NCI-H446 (cell line): ENCODE measurements at places on chromosomes 2 and 18.

DNA sequence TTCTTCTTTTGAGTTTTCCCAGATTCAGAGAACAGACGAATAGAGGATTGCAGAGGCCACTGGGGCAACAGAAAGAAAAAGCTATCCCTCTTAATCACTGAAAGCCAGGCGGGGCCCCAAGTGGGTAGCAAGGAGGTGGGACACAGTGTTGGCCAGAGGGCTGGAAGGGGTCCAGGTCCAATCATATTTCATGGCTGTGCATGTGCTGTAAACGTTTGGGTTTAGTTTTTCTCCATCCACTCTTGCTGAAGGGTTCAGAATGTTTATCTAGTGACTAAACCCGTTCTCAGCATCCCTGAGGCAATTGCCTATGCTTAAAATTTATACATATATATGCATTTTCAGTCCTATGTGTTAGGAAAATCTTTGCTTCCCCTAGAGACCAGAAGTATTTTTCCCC lies 99.4 kb upstream of the EPHA4 start:
- DNase-seq: no peak

GRCh38 chr2:48448274-48449061 lies 81.5 kb upstream of the STON1 start:
- peak; percentile 35 for DNase-seq

DNA sequence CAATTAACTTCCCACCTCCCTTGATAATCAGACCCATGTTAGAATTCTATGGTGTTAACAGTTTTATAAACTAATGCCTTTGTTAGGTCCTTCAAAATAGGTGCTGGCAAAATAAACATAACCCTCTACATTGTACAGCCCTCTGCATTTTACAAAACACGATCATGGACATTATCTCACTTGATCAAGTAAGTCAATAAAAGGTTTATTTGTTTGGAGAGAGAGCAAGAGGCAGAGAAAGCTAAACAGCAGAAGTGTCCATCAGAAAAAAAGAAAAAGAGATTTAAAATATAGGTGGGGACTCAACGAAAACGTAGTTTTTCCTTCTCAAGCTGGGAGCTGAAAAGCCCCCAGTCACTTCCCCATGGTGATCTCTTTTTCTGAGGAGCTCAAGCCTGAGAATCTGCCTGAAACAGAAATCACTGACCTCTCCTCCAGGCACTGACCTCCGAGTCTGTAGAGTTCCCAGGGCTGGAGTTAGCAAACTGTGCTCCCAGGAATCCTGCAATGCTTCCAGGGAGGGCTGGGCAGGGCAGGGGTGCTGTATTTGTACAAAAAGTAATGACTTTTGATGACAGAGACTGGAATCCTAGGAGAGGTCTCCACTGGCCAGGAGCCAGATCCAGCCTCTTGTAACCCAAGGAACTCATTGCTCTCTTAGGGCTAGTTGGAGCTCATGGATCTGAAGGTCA lies 137.8 kb upstream of the KLHL29 start:
- no peak for DNase-seq

DNA sequence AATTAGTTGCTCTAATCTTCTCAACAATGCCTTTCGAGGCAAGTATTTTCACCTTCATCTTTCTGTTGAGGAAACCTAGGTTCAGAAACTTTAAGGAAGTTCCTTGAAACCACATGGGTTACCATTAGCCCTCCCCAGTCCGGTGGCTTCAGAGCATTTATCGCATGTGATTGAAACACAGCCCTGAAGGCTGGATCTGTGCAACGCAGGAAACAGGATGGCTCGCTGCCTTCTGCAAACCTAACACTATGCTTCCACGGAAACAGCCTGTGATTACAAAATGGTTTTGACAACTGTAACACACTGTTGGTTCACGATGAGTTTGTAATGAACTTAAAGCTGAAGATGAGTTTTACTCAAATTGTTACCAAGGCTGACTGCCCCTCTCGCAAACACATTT lies 68.5 kb downstream of the EPB41L3 start:
- DNase-seq: no peak

- DNase-seq: no peak
Measured at GRCh38 chr2:37585295-37585908, 86.0 kb downstream of the CDC42EP3 start.

GRCh38 chr2:113692698-113693428 lies 63.6 kb downstream of the SLC35F5 start:
- DNase-seq: no peak

DNA sequence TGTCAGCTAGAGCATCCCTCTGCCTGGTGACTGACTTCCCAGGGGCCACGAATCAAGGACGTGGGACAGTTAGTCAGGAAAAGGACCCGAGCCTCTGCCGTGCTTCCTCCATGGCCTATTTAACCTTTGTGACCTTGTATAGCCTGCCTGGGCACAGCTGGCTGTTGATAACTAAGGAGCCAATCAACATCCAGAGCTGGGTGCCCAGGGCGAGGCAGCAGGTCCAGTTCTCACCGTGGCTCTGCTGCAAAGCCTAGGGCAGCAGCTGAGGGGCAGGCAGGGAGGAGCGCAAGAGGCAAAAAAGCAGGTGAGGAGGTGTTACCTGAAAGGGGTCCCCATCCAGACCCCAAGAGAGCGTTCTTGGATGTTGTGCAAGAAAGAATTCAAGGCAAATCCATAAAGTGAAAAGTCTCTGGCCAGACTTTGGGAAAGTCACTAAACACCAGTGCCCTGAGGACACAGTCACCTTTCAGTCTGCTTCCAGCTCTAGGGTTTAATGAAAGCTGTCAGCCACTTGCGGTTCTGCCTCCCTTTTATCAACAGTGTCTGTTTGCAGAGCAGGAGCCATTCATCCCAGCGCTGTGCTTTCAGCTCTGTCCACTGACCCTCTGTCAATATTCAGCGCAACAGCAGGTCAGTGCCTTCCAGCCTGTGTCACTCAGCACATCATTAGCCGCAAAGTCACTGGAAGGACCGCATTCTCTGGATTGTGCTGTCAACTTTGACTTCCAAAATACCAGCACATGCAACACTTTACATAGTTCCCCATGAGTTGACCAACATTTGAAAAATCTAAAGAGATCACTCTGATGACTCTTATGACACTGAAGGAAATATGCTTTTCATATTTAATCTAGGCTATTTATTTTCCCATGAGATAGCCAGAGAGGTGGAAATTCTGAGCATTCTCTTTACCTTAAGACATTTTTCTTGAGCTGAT lies 38.6 kb upstream of the ASAP2 start:
- no peak for DNase-seq

DNA sequence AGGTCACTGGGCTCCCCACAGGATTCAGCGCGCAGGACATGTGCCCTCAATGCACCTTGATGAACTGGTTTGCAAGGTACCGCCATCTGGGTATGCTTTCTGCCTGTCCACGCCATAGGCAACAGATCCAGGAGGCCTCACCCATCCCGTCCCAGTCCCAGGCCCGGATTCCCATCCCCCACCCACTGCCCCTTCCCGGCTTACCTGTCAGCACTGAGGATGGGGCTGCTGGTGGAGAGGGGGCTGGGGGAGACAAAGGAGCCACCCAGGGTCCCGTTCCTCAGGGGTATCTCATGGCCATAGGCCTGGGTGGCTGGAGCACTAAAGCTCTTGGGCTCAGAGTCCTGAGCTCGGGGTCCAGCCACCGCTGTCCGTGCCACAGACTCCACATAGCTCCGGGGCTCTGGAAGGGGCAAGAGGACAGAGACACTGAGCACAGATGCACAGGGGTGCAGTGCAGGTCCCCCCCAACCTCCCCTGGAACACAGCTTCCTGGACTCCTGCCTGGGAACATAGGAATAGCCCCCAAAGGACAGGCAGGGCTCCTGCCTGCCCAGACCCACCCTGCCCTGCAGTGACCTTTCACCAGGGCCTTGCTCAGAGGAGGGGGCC lies 181.2 kb downstream of the TNS1 start:
- no peak for DNase-seq

DNA sequence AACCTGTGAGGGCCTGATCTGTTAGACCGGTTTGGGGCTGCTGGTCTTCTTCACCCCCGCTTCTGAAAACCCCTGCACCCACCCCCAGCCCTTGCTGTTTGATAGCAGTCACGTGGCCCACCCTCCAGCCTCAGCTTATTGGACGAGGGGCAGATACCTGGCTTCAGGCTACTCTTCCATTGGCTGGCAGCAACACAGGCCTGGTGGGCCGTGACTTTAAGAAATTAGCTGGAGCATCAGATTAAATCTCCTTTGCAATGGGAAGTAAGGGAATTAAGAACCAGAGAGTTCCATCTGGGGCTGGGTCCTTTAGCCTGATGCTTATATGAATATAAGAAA lies 107.3 kb downstream of the KLHL29 start:
- DNase-seq: no peak

GRCh38 chr2:202831242-202832220 lies 40.0 kb downstream of the ICA1L start:
- DNase-seq: peak; percentile 45

DNA sequence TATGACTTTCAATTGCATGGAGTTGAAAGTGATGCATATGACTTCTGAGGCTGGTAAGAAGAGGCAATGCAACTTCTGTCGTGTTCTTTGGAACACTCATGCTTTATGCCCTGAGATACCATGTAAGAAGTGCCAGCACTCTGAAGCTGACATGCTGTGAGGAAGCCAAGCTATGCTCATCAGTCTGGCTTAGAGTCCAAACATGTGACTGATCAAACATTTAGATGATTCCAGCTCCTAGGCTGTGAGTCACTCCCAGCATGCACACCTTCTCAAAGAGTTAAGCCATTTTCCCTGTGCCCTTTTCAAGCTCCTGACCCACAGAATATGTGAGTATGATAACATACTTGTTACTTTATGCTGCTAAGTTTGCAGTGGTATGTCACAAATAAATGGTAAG lies 15.8 kb upstream of the VRK2 start:
- peak; percentile 42 for DNase-seq

DNA sequence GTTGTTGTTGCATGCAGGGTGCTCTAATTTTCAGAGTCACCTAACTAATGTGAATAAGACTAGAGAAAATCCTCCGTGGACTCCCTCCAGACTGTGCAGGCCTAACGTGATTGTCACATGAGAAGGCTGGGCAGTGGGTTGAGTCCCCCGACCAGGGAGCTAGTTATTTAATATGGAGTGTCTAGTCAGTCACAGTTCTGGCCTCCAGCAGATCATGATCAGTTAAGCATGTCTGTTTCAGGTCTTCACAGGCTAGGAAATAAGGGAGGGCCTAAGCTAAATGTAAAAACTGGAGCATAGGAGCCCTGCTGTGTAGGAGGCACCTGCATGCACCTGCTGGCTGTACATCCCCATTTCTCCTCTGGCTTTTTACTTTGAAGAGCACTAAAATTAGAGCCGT lies 86.8 kb downstream of the PRPF40A start:
- no peak for DNase-seq

DNA sequence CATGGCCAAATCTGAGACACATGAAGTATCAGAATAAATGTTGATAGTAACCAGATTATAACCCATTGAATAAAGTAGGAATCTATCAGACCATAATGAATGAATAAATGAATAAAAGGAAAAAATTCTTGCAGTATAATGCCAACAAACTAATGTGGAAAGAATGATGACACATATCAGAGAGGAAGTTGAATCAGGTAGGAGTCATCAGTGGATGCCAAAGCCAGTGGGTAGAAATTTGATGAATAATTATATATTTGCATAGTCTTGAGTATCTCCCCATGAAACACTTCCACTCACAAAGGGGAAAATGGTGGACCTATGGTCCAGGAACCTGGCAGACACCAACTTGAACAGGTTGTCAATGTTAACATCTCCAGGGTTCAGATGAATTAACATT lies 68.6 kb downstream of the GALNT3 start:
- DNase-seq: no peak

GRCh38 chr2:102391565-102391964 lies 31.4 kb upstream of the IL18RAP start:
- no peak for DNase-seq

DNA sequence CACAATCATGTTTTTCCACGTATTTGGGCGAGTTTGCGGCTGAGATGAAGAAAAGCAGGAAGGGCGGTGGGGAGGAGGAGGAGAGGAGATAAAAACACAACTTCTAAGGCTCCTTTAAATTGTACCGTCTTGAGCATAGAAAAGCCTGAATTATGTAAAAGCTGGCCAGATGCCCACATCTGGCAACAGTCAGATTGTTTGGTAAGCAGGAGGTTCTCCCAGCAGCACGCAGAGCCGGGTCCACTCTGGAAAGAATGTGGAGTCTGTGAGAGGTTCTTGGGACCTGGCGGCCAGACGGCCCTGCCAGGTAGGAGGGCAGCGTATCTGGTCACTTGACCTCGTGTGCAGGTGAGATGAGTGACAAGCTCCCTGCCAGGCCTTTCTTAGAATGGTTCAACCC lies 215.3 kb upstream of the APCDD1 start:
- DNase-seq: no peak

DNA sequence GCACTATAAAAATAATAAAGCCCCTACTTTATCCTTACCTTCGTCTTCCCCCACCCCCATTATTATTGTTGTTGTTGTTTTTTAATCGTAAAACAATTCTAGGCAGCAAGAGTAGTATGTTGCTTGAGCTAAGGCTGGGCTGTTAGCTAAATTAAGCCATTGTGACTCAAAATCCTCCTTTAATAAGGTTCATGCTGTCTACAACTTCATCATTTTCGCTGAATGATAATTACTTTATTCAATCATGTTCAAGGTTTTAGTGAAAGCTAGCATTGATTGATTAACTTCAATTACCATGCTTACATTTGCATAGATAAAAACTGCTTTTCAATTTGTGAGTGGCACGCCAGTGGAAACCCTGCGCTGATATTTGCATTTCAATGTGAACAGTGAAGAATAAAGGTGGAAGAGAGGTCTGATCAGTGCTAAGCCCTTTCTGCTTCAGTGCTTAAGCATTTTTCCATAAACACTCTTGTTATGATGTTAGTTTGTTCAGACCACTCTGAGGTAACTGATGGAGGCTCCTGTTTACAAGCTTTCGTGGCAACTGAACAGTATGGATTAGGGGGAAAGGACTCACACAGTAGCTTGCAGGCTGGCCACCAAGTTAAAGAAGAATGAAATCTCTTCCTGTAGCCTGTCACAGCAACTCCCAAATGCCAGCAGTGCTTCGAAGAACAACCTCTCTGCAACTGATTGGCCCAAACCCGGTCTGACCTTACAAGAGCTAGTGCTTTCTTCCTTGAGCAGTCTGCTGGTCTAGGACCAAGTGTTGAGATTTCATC lies 156.8 kb downstream of the GPD2 start:
- DNase-seq: no peak

DNA sequence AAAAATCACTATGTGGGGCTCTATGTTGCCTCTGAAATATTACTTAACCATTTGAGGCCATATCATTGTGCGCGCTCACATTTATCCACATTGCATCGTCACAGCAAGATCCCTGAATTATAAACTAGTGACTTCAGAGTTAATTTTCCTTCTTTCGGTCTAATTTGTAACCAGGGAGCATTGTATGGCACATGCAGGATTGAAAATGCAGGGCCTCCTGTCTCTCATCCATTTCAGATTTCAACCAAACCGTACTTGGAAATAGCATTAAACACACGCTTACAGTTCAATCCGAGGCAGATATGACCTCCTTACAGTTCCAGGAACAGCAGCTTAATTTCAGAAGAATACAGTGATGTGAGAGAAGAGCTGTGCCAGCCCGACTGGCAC lies 532 bp downstream of the MYOM1 start:
- DNase-seq: no peak

- no peak for DNase-seq
Measured at GRCh38 chr2:52431352-52431760, 1336.2 kb upstream of the CHAC2 start.
